Caudate nucleus (tissue), 63 donors: ENCODE measurements at places on chromosomes 3 and 15.

GRCh38 chr15:49379996-49380395 lies 43.0 kb upstream of the FGF7 start:
- DNase-seq, result no peak

GRCh38 chr3:114323546-114324254 lies 29.9 kb downstream of the TIGIT start:
- DNase-seq, result no peak

DNA sequence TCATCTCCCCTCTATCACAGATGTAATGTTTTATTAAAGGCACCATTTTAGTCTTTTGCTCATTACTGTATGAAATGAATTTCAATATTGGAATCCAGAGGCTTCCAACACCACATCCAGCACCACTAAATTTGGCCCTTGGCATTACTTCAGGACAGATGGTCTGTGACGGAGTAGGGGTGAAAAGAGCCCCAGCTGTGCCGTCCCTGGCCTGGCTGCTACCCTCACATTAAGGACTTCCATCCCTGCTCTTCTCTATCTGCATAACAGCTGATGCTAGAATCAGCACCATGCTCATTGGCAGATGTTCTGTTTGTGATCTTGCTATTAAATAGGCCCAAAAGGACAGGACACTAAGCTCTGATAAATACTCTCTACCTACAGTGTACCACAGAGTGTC lies 152.9 kb downstream of the IL1RAP start:
- DNase-seq, result no peak

- DNase-seq, result no peak
These were observed 74.8 kb upstream of the PIAS1 start for GRCh38 chr15:67979281-67979680.

DNA sequence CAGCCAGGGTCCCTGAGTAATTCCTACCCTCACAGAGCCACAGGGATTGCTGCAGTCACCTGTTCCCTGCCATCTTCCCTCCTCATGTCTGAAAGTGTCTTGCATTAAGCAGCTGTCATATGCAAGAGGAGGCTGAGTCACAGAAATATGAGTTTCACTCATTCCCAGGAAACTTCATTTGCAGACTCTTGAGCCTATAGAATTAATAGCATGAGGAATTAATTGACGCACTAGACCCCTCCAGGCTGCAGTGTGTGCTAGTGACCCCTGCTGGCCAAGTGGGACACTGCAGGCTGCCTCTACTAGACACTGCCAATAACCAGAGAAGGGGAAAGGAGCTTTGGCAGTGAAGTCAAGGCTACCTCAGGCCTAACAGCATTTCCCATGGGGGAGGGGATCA lies 50.6 kb upstream of the SLC6A1 start:
- no peak for DNase-seq

GRCh38 chr3:53075743-53076140 lies 29.9 kb upstream of the SFMBT1 start:
- no peak for DNase-seq

DNA sequence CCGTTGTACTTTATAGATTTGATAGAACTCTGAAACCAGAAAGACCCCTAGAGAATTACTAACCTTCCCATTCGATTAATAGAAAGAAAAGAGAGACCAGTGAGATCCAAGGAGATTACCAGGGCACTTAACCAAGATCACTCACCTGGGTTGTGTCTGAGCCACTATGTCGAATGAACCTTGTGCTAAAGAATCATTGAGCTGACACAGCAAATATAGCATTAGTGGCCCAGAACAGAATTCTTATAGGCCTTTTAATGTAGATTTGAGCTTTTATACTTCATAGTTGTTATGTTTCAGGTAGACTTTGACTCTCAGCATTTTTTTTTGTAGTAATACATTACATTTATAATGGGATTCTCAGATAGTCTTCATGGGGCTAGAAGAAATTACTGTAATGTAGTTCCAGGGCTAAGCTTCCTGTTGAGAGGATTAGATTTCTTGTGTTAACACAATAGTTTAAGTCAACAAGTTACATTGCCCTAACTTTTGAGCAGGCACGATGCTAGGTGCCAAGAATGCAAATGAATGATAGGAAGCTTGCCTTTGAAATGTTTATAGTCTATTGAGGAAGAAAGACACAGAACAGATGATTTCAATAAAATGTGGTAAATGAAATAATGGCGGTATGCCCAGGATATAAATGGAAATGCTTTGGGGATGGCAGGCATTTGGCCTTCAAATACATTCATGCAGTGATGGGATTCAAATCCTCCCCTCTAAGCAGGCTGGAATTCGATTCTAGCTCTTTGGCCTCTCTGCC lies 24.4 kb upstream of the ABHD10 start:
- no peak for DNase-seq

- no peak for DNase-seq
These were observed 124.8 kb downstream of the MYLK start for GRCh38 chr3:123759311-123759710.
